Left kidney (tissue), 8 donors: ENCODE measurements at places on chromosomes 2 and 18. TPM values are rescaled to one million over a fixed set of nuclear protein-coding genes. Genes with fewer than 3 reads are reported as not detected.

DNA sequence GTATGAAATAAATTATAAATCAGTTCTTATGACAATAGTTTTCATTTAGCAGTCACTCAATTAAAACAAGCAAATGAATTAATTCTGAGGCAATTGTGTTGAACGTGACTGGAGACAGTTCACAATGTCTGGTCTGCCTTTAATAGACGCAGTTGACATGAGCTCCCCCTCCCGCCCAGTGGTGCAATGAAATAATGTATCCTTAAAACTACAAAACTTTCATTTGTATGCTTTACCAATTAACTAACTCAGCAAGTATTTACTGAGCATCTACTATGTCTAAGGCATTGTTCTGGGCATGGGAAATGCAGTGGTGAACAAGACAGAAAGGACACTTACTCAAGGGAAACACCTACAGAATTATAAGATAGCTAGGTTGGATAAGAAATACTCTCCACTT lies 3.5 kb upstream of the DSC2 start:
- no peak for DNase-seq

DNA sequence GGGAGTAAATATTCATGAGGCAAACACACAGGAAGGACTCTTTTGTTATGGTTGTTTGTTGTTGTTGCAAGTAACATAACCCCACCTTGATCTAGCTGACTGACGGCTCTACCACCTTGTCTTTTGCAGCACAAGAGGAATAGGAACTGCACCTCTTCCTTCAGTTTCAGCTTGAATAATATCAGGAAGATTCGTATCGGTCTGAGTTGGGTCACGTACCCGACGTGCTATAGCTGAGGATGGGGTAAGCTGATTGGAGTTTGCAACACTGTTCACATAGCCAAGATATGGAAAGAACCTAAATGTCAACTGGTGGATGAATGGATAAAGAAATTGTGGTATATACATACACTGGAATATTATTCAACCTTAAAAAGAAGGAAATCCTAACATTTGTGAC lies 14.5 kb upstream of the IL1RN start:
- no peak for DNase-seq

- no peak for DNase-seq
These were observed 368.7 kb downstream of the CDH19 start for GRCh38 chr18:66235206-66235605.

Gene ATRAID
- polyA plus RNA-seq = 147 TPM

Gene SNRPD1
- 159 TPM for polyA plus RNA-seq

- DNase-seq = no peak
These were observed 11.7 kb downstream of the DGKD start for GRCh38 chr2:233365861-233366520.

DNA sequence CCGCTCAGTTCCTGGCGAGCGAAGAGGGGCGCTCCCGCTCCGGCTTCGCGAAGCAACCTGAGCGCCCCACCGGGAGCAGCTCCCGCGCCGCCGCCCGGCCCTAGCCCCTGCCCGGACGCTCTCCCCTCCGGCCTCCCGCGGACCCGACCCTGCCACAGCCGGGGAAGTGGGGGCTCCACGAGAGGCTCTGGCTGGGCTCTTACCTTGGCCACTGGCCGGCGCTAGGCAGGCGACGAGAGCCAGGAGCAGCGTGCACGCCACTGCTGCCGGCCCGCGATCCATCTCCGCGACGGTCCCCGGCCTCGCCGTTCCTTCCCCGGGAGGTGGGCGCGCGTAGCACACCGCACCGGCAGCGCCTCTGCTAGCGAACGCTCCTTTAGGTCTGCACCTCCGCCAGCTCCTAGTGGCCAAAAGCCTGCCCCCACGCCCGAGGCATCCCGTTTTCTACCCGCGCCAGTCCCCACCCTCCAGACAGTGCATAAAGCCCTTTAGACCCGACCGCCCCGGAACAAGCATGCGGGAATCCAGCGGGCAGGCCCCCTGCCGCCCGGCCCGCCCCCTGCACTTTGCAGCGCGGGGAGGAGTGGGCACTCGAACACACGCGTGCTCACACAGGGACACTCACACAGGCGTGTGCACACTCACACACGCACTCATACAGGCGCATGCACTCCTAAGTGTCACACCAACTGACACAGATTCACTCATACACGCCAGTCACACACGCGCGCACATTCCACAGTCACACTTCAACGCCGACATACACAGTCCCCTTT lies at the start of gene LRP2:
Gene LRP2, minus strand, starts transcription at position 417 of the 776 bp plus-strand sequence. Its CDS starts 135 bp downstream, at position 282.
- DNase-seq = no peak

Gene ASPRV1
- polyA plus RNA-seq = 4.7 TPM

GRCh38 chr2:20585710-20586594 lies 64.9 kb downstream of the HS1BP3 start:
- DNase-seq = no peak
